ENCODE measurements at places on chromosomes 1 and 21.
A peak's percentile ranks its signal among the peaks of the same experiment; 100 is the strongest.

GRCh38 chr1:91578320-91579109 is 77.9 kb downstream of the CDC7 start:
- no peak for DNase-seq

GRCh38 chr1:67677930-67678329 is 7.1 kb upstream of the GADD45A start:
- no peak for DNase-seq

DNA sequence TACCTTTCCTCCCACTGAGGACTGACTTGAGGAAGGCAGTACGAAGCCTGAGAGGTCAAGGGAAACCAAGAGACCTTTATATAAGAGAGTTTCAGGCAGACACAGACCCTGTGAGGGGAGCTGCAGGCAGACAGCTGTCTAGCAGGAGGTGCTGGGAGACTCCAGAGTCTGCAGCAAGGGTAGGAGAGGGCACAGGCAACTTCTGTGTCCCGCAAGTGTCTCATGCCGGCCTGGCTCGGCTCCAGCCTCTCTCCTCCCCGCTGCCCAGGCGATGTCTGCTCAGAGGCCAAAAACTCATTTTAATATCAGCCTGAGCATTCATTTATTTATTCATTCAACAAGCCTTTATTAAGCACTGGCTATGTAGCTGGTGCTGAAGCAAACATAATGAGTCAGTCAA is 83.0 kb downstream of the KIRREL1 start:
- no peak for DNase-seq

GRCh38 chr1:244435562-244436205 is 16.0 kb downstream of the ADSS2 start:
- DNase-seq: no peak

DNA sequence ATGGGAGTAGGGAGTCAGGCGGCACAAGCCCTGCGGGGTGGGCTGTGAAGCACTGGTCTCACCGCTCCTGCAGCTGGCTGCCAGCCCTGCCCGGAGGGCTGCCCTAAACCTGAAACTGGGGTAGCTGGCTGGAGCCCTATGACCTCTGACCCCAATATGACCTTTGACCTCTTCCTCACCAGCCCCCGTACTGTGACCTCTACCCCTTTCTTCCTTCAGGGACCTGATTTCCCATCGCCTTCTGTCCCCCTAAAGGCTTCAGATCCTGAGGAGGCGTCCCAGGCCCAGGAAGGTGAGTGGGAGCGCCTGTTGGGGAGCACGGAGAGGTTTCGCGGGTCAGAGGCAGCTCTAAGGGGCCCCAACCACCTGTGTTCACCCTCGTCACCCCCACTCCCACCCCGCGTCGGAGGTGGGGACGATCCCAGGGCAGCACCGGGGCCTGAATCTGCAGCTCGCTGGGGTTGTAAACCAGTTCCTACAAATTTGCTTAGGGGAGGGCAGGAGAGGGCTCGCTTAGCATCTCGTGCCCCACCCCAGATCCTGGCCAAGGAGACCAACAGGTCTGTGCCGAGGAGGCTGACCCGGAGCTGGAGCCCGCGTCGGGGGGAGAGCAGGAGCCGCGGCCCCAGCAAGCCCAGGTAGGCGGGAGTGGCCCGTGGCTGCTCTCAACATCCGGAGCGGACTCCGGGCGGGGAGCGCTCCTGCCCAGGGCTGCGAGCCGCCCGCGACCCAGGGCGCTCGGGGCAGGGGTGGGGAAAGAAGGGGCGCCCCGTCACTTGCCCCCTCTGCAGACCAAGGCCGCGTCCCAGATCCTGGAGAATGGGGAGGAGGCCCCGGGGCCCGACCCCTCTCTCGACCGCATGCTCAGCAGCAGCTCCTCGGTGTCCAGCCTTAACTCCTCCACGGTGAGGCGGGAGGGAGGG is 7.3 kb downstream of the SYTL1 start:
- DNase-seq: peak; percentile 84

DNA sequence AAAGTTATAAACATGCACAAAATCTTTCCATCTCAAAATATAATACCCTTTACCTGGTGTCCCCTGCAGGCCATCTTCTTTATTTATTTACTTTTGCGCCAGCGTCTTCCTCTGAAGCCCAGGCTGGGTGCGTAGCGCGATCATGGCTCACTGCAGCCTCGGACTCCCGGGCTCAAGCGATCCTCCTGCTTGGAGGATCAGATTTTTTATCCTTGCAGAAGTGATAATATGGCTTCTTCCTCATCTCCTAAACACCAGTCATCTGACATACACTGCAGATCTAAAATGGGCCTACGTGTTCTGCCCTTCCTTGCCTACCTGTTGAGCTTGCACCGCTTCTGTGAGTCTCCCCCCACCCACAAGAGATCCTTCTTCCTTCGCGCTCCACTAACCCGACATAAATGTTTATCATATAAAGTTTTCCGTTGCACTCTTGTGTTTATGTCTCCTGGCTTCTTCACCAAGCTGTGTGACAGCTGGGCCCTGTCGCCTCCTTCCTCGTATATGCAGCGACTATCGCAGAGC is 506 bp upstream of the SRP9 start:
- DNase-seq: no peak

DNA sequence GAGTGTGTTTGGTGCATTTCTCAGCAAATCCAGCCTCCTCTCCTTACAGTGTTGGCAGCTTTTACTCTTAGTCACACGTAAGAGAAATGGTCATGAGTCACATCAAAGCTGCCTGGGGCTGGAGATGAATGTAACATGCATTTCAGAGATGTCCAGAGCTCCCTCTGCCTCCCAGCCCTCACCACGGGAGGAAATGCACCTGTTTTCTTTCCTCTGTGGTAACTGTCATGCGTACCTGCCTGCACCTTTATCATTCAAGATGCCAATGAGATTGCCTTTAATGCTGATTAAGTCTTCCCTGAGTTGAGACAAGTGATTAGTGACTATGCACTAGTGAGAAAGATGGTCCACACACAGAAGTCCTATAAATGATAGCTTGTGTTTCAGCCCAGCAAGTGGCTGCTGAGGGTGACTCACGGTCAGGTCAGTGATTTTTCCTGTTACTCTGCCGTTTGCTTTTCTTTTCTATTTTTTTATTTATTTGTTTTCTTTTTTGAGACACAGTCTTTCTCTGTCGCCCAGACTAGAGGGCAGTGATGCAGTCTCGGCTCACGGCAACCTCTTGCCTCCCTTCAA is 277.3 kb upstream of the FMN2 start:
- DNase-seq: no peak

DNA sequence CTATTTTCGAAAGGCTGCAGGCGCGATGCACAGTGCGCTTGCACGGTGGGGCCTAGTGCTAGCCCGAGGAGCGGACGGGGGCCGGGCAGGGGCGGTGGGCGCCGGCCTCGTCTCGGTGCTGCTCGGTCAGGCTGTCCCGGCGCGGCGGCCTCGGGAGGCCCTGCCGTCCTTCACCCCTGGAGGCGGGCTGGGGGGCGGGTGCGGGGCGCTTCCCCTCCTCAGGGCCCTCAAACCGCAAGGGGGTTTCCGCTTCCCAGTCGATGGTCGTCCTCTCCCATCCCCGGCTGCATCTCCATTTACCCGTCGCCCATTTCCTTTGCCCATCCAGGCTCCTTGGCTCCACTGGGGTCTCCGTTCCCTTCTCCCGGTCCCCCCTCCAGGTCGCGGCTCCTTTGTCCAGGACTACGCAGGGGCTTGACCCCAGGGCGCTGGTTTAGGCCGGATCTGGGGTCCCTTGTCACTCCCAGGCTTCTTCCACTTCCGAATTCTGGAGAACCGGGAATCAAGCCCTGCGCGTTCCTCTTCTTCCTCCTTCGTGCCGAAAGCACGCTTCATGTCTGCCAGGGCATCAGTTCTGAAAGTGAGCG is 196.3 kb upstream of the LMO4 start:
- no peak for DNase-seq

- no peak for DNase-seq
Measured at GRCh38 chr1:219283541-219283940, 109.9 kb downstream of the LYPLAL1 start.

DNA sequence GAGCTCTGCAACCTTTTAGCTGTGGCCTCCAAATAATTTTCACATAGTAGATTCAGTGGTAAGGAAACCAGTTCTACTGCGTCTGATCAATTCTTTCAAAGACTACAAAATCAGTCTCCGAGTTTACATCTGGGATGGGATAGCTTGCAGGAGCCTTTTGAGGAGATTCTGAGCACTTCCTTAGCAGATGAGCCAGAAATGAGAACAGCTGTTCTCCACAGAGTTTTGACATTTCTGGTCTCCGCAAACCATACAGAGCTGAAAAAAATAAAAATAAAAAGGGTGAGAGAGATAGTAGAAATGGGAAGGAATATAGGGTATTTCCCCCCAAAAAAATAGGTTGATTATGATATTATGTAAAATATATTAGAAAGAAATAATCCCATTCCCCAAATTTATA is 119.3 kb downstream of the LYPLAL1 start:
- no peak for DNase-seq

DNA sequence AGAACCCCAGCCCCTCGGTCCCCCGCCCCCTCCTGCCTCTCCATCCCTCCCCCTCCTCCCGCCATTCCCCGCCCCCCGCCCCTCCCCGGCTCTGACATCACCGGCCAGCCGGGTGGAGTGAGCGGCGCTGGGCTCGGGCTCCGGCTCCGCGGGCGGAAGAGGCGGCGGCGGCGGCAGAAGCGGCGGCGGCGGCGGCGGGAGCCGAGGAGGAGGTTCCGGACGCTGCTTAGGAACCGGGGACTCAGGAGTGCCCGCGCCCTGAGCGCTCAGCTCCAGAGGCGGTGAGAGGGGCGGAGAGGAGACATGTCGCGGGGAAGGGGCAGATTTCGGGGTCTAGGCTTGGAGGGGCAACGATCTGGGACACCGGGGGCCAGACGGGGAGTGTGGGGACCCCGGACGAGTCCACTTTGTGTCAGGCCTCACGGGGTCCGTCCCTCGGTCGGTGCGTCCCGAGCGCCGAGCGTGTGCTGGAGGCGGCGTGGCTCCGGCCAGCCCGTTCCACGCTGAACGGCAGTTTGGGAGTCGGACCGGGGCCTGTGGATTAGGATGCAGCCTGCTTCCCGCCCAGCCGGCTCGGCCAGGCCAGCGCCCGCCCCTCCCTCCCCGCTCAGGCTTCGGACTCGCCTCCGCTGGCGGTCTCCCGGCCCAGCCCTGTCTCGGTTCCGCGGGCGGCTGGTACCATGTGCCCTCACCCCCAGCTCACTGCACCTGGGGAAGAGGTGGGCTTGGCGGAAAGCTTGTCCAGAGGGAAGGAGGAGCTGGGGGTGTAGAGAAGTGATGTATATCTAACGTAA is at the start of gene PEA15:
PEA15 (plus strand) TSS at position 143 of the 794 bp plus-strand sequence. CDS start 6,161 bp downstream, outside the sequence.
- peak; percentile 52 for DNase-seq

- no peak for DNase-seq
Measured at GRCh38 chr21:41612674-41613532, 104.9 kb upstream of the TMPRSS2 start.

DNA sequence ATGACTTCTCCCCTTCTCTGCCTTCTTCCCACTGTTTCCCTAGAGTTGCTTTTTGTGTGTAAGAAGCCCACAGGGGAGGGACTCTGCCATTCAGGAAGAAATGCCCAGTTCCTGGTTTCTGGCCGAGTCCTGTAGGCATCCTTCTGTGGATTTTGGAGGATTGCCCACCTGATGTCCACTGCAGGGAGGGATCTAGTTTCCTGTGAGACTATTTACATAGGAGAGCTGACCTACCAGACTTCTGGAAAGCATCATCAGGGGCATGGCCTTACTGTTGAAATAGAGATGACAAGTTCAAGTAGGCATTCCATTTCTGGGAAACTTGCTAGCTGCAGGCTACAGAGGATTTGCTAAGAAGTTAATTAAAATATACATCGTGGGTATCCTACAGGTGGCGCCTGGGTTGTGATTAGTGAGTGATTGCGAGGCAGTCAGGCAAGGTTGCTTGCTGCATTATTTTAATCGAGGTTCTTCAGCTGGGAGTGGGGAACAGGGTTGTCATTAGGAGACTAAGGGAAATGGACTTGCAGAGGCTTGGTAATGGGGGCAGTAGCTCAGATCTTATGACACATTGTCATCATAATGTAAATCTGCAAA is 148.7 kb downstream of the HHAT start:
- no peak for DNase-seq

DNA sequence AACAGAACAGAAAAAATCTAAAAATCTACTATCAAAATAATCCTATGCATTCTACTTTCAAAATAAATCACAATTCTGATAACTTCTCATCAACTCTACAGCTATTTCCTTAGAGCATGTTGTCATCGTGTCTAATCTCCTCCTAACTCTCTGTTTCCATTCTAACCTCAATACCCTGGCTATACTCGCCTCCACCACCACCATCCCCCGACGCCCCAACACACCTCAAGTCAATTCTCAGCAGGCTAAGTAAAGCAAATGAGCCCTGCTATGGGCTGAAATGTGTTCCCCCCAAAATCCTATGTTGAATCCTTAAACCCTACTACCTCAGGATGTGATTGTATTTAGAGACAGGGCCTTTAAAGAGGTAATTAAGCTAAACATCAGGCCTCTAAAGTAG is 34.6 kb downstream of the NRDC start:
- DNase-seq: no peak

DNA sequence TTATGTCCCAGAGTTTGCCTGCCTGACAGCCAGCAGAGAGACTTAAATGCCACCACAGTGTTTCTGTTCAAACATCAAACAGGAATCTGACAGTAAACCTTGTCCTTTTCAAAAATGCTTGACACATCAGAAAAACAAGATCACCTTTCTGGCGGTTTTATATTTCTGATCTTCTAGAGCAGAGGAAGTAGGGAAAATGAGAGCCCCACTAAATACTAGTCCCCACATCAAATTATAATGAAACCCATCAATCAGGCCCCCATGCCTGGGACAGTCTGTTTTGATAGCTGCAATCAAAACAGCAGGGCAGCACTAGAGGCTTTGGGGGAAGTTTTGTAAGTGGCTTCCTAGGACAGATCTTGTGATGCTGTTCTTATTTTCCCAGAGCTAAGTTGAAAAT is 129.3 kb downstream of the CNIH3 start:
- DNase-seq: no peak

- DNase-seq: peak; percentile 87
Measured at GRCh38 chr1:24828887-24829192, 83.6 kb downstream of the CLIC4 start.

DNA sequence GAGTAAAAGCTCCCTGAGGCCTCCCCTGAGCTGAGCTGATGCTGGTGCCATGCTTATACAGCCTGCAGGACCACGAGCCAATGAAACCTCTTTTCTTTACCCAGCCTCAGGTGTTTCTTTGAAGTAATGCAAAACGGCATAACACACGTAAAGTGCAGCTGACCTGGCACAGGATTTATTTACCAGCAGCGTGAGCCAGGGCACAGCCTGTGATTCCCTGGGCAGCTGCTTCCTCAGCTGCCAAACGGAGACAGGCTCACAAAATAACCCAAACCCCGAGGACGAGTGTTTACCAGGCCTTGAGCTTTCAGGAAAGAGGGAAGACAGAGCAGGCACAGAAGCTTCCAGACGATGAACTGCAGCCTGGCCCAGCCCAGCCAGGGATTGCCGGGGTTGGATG is 120.6 kb upstream of the ARHGEF16 start:
- DNase-seq: peak; percentile 56

- no peak for DNase-seq
Measured at GRCh38 chr1:200744143-200744542, 5.5 kb downstream of the CAMSAP2 start.
